Left colon (tissue), 2 donors: ENCODE measurements at places on chromosomes 3 and 15.

GRCh38 chr3:31043184-31043819 is 148.8 kb upstream of the GADL1 start:
- DNase-seq = no peak

- DNase-seq = no peak
Observed at GRCh38 chr3:167651826-167652225, 1.9 kb downstream of the WDR49 start.

- DNase-seq = peak; percentile 42
Observed at GRCh38 chr15:98000249-98001203, 40.0 kb downstream of the ARRDC4 start.

- DNase-seq = no peak
Observed at GRCh38 chr3:86257955-86258641, 732.9 kb downstream of the VGLL3 start.

DNA sequence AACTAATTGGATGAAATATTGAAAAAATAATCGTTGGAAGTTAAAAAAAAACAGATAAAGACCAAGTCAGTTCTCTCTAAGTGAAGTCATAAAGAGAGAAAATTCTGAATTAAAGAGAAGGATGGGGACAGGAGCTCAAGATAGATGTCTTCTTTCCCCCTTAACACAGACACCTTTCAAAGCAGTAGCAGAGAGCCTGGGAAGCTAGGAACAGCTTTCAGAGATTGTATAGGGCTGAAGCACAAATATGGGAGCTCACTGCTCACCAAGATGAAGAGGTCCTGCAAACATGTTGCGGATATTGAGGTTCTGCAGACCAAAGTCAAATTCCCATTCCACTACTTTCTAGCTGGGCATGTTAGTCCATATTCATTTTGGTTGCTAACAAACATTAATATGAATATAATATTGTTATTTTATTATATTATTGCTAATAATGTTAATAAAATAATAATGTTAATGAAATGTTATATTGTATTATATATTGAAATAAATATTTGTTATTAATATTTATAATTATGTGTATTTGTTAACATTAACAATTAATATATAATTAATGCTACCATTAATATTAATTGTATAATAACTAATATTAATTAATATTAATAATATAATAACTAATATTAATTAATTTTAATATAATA is 319.1 kb downstream of the OXSM start:
- DNase-seq = no peak

GRCh38 chr3:185200639-185201038 is 47.8 kb upstream of the C3orf70 start:
- DNase-seq = no peak

GRCh38 chr3:34200576-34200975 is 402.1 kb downstream of the PDCD6IP start:
- DNase-seq = no peak

GRCh38 chr15:92288755-92289154 is 104.9 kb upstream of the ST8SIA2 start:
- DNase-seq = no peak

GRCh38 chr3:191263850-191264249 is 64.8 kb downstream of the OSTN start:
- no peak for DNase-seq

DNA sequence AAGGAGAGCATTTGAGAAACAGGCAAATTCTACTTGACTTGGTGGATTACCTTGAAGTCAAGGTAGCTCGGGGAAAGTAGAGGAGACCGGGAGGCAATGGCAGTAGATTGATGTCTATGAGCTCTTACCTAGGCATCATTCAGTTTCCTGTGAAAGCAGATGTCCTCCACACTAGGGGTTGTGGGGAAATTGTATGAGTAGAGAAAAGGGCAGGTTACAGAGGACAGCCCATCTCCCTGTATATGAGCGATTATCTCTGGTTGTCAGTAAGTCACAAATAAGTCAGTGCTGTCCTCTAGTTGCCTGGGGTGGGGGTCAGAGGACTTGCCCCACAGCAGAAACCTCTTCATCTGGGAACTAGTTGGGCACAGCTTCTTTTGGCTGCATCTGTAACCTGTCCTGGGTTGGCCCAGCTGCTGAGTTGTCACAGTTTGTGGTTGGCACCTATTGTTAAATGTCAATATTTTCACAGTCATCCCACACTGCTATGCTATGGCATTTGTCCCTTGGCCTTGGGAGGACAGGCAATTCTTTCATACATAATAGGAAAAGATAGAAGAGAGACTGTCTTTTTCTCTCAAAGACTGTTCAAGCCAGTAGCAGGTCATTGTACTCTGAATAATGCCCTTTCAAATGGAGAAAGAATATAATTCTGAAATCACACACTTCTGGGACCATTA is 53.6 kb upstream of the LRRFIP2 start:
- DNase-seq = no peak

GRCh38 chr15:40053831-40054604 is 15.0 kb upstream of the SRP14 start:
- no peak for DNase-seq

GRCh38 chr3:49807431-49808114 is 4.5 kb downstream of the INKA1 start:
- DNase-seq = no peak

GRCh38 chr3:31875437-31875836 is 105.6 kb downstream of the OSBPL10 start:
- no peak for DNase-seq

GRCh38 chr15:41806291-41807181 is 21.4 kb upstream of the JMJD7 start:
- no peak for DNase-seq

GRCh38 chr3:39385456-39386090 is 2.4 kb downstream of the SLC25A38 start:
- no peak for DNase-seq

GRCh38 chr3:46123646-46124045 is 84.5 kb downstream of the CCR1 start:
- DNase-seq = no peak
